M059J (cell line): ENCODE measurements at places on chromosomes 7 and 10. TPM values are rescaled to one million over a fixed set of nuclear protein-coding genes. Genes with fewer than 3 reads are reported as not detected.

The CRHR2 gene
- total RNA-seq: not detected in 2 replicates

The TRIM56 gene
- total RNA-seq: 4.2 and 11.9 TPM in 2 replicates

The LLCFC1 gene
- total RNA-seq: not detected in 2 replicates

The SEMA4G gene
- 0.12 and 0.17 TPM in 2 replicates for total RNA-seq

The LIPK gene
- total RNA-seq: not detected in 2 replicates
